ENCODE measurements at places on chromosomes 3 and 15.

- no peak for DNase-seq
These were observed 29.9 kb upstream of the ADPGK start for GRCh38 chr15:72813345-72814004.

- DNase-seq, result no peak
These were observed 95.3 kb downstream of the IGF2BP2 start for GRCh38 chr3:185729337-185730055.

GRCh38 chr15:88699861-88700260, 61.0 kb downstream of the ISG20 start:
- DNase-seq, result no peak

- DNase-seq, result no peak
These were observed 52.4 kb downstream of the ILDR1 start for GRCh38 chr3:121969631-121970030.

DNA sequence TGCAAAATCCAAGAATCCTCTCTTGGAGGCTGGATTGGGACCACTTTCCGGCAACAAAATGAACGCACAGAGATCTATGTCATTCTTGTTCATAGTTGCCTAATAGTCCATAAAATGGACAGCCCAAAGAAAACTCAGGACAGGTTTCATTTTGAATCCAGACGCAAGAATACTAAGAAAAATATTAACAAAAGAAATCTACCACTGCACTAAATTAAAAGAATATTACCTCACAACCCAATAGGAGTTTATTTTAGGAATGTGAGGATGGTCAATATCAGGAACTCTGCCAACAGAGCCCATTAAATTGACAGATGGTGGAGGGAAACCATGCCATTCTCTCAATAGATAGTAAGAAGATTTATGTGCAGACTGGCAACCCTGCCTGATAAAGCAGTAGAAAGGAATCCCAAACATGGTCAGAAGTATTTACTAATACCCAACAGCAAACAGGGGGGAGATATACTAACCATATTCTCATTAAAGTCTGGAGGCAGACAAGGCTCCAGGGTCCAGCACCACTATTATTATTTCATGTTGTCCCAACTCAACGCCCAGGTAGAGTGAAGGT, 127.6 kb downstream of the SMAD6 start:
- no peak for DNase-seq

Measured in activated CD4-positive, alpha-beta T cell treated with anti-CD3 and anti-CD28 coated beads for 24 hours (primary cell).